ENCODE measurements at places on chromosomes 4 and X.
A peak's percentile ranks its signal among the peaks of the same experiment; 100 is the strongest.

DNA sequence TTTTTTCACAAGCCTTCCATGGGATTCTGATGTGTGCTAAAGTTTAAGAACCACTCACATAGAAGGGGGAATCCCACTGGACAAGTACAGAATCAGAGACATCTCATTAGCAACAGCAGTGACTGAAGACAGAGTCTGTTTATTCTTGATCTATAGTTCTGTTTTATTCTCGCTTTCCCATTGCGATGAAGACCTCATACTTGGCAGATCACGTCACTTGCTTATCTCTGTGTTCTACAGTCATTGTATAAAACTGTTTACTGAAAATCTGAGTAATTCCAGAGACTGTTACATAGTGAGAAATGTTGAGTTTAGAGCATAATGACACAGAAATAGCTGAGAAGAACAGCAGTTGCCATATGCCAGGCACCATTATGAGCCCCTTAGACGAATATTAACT is 185.5 kb downstream of the PTTG2 start:
- DNase-seq = no peak

DNA sequence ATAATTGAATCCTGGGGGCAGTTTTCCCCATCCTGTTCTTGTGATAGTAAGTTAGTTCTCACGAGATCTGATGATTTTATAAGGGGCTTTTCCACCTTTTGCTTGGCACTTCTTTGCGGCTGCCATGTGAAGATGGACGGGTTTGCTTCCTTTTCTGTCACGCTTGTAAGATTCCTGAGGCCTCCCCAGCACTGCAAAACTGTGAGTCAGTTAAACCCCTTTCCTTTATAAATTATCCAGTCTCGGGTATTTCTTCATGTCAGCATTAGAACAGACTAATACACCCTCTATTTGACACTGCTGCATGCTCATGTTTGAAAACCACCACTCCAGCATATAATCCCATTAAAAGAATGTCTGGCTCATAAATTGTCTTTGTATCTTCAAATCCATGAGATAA is 264.4 kb upstream of the ITM2A start:
- no peak for DNase-seq

DNA sequence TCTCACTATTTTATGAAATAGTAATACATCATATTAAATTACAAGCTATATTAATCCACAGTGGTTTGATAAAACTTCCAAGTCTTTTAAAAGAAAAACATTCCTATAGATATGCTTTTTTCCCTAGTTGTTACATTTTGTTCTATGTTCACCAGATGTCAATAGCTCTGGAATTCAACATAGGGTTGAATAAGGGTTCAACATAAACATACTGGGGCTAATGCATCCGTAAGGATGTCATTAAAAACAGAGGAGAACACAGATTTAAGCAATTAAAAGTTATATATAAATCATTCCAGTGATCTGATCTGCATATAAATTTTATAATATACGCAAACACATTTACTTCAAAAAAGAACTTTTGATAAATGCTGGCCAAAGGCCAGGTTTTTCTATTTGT is 32.5 kb downstream of the SULT1B1 start:
- no peak for DNase-seq

DNA sequence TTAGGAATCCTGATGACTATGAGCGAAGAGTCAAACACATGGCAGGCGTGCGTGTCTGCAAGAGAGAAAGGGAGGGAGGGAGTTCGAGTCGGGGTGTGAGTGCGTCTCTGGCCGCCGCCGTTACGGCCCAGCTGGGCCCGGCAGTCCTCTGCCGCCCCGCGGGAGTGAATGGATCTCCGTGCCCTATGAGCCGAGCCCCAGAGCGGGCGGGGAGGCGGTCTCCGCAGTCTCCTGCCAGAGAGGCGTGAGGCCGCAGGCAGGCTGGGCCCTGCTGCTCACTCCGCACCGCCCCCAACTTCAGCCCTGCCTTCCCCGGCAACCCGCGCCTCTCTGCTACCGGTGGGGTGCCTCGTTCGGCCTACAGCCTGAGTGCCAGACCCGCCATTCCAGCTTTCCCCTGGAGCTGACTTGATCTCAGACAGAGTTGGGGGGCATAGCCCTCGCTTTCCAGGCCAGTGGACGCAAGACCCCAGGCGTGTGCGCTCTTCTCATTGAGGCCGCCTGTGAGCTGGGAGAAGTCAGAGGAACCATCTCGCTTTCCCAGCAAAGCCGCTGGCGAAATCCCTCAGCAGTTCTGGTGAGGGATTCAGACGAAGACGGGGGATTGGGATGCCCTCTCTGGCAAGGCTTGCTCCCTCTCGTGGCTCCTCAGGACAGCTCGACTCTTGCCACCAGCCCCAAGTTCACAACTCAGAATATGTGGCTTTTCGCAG is 1.4 kb downstream of the SLC16A2 start:
- no peak for DNase-seq

DNA sequence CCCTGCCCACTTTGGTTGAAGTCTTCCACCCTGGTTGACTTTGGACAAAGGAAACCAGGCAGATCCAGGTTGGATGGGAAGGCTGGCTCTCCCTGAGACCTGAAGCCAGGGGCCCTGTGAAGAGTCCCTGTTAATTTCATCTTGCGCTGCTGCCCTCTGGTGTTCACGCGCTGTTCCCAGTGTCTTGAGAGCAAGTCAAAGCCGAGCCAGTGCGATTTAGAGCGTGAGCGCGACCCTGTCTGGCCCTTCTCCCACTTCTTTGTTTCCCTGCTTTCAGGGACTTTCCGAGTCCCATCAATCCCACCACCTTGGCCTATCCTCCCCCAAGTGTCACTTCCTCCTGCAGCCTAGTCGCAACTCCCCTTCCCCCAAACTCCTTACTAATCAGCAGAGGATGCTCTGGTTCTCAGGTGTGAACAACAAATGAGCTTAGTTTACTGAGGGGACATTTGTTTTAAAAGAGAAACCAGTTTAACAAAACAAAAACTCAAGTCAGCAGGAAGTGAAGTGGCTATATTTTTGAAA is 25.8 kb upstream of the CHRNA9 start:
- DNase-seq = peak; percentile 90

GRCh38 chrX:106612393-106612763 is 600 bp downstream of the RADX start:
- DNase-seq = no peak

DNA sequence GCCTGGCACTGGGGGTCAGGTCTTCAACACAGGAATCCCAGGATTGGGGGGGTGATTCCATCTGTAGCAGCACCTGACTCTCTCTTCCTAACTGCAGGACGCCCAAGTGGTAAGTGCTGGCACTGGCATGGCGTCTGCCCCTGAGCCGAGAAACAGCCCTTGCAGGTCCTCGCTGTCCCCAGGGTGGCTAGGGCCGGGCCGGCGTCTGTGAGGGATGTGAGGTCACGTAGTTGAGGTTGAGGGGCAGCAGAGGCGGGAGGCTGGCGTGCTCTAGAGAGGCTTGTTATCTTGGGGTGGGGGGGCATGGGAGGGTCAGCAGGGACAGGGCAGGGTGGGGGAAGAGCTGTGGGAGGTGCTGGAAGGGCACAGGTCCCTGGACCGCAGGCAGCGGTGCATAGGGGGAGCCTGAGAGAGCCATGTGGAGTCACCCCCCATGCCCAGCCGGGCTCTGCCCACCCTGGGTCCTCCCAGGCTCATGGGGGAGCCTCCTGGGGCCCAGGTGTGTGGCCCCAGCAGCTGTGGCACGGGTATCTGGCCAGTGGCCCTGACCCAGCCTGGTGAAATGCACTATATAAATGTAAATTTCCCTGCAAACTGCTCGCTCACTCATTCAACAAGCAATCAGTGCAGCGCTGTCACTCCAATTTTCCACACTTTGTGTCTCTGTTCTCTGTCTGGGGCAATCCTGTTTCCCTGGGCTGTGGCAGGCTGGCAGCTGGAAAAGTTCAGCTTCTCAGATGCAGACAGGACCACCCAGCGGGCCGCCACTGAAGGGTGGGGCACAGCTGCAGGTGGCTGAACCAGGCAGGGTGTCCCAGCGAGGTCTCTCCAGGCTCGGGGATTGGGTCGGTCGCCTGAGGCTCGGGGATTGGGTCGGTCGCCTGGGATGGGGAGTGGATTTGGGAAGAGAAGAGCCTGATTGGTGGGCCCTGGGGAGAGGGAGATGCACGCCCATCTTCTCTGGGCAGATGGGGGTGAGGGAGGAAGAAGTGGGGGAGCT is 102.2 kb upstream of the NKX1-1 start:
- no peak for DNase-seq

- DNase-seq = no peak
Measured at GRCh38 chr4:6812766-6813165, 30.2 kb downstream of the KIAA0232 start.
